ENCODE measurements at places on chromosomes 4 and X. TPM values are rescaled to one million over a fixed set of nuclear protein-coding genes. Genes with fewer than 3 reads are reported as not detected.

GRCh38 chr4:47374477-47374876, 89.0 kb downstream of the COMMD8 start:
- DNase-seq = peak; percentile 85

- DNase-seq = peak; percentile 33
These were observed at the start of gene GK for GRCh38 chrX:30653415-30654131. Gene GK, plus strand, starts transcription at chrX:30653423. Its CDS starts 115 bp downstream, at chrX:30653538.

DNA sequence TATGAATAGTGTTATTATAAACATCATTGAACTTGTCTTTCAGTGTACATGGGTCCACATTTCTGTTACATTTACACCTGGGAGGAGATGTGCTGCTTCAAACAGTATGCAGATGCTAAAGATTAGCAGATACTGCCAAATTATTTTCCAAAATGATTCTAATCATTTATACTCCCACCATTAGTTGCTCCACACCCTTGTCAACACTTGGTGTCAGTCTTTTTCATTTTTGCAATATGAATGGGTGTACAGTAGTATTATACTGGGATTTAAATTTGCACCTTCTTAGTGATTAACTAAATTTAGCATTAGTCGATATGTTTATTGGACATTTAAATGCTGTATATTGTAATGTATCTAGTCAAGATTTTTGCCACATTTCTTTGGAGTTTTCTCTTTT, 131.6 kb upstream of the GRID2 start:
- DNase-seq = no peak

- DNase-seq = no peak
These were observed 98.2 kb downstream of the MAPK10 start for GRCh38 chr4:86261636-86262035.

DNA sequence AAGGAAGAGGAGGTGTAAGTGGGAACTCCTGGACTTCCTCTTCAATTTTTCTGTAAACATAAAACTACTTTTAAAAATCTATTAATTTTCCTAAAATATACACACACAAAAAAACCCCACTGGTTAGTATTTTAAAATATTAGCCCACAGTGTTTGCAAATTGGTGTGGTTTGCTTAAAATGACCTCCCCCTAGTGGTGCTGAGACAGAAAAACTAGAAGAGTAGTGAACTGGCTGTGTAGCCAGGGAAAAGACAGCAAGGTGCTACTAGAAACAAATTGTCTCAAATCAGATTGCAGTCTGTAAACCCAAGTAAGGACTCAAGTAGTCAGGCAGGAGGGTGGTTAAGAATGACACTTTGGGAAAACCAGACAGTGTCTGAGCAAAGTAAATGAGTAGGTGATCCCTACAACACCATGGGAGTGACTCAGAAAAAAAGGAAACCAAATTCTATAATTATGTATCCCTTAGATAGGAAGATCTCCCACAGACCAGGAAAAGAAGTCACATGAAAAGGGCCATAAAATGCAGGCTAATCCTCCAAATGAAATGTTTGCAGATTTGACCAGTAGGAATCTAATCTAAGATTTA, 26.0 kb downstream of the AMTN start:
- peak; percentile 31 for DNase-seq

DNA sequence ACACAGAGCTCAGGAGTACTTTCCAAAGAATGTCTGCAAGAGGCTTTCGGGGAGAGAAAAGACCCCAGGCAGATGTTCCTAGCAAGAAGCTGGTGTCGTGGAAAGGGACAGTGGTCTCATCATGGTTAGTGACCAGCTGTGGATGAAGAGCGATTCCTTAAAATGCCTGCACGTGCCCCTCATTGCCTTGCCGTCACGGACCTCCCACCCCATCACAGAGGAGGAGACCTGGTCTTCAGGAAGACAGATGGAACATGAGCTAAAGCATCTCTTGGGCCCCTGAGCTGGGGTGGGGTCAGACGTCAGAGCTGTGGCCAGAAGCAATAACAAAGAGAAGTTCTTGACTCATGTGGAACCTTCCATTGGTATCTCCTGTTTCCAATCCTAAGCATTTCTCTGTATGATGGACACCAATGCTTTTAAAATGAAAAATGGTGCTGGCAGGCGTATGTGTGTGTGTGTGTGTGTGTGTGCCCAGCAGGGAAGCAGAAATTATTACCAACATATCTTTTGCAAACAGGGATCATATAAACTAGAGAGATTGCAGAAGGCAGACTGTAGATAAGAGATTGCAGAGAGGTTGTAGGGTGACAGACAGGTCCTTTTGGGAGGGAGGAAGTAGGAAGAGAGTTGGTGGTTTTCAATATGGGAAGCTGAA, 25.2 kb upstream of the ASMTL start:
- no peak for DNase-seq

DNA sequence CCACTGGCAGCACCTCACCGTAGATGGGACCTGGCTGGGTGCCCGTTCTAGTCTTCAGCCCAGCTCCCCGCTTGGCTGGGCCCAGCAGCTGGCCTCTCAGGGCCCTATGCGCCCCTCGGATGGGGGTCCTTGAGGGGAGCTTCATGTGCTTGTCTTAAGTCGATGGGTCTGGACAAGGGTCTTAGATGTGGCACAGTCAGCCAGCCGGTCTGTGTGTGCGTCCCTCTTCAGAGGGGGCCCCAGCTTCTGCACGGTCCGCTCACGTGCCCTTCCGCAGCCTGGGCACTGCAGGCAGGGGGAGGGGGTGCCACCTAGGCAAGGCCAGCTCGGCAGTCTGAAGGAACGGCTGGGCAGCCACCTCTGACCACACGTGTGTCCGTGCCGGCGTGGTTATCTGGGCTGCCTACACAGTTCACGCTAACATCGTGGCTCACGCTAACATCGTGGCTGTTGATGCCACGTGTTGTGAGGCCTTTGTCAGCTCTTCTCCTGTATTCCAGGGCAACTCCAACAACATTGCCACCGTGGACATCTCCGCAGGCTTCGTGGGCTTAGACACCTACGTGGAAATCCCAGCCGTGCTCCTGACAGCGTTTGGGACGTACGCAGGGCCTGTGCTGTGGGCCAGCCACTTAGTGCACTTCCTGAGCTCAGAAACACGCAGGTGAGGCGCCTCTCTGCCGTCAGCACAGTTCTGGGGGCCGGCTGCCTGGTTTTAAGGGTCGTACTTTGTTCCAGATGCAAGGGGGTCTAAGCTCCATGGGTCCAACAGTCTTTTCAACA, 34.5 kb downstream of the PIGG start:
- DNase-seq = no peak

Gene HSFX4
- not detected for total RNA-seq

Gene TRPC3
- total RNA-seq = 2.9 TPM

Gene MGST2
- 19.3 TPM for total RNA-seq

Gene FRMD7
- not detected for total RNA-seq

Gene SEC24B
- 12.9 TPM for total RNA-seq
